ENCODE measurements at places on chromosomes 16 and 17. TPM values are rescaled to one million over a fixed set of nuclear protein-coding genes. Genes with fewer than 3 reads are reported as not detected.

GRCh38 chr17:70955441-70955840 is 786.1 kb downstream of the KCNJ2 start:
- no peak for DNase-seq

The NEK8 gene
- total RNA-seq: 2.6 TPM

The TACO1 gene
- total RNA-seq: 26.7 TPM

The ALOX12B gene
- not detected for total RNA-seq

The NPIPB5 gene
- 5.8 TPM for total RNA-seq

- DNase-seq: no peak
Measured at GRCh38 chr16:12498077-12498476, 305.6 kb downstream of the CPPED1 start.

- peak; percentile 78 for DNase-seq
Measured at GRCh38 chr17:60392845-60393702, 1.1 kb upstream of the USP32 start.

The NHERF2 gene
- total RNA-seq: 175 TPM

DNA sequence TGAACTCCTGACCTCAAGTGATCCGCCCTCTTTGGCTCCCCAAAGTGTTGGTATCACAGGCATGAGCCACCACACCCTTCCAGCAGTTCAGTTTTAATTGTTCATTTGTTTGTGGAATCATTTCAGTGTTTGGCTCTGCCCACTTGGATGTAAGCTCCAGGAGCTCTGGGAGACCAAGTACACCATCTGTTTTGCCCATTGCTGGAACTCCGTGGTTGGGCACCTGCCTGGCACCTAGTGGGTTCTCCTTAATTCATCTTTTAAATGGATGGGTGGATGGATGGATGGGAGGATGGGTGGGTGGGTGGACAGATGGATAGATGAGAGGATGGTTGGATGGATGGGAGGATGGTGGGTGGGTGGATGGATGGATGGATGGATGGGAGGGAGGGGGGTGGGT is 953 bp upstream of the NECAB2 start:
- DNase-seq: no peak

- DNase-seq: no peak
Measured at GRCh38 chr16:54672500-54672899, 258.2 kb upstream of the IRX5 start.

GRCh38 chr16:85005285-85006069 is 5.9 kb downstream of the ZDHHC7 start:
- DNase-seq: peak; percentile 93

GRCh38 chr16:3401719-3402397 is 843 bp downstream of the ZNF174 start:
- DNase-seq: peak; percentile 19

GRCh38 chr17:46877466-46877865 is 26.1 kb downstream of the WNT9B start:
- DNase-seq: no peak

The DLX3 gene
- 0.15 TPM for total RNA-seq

GRCh38 chr17:67942810-67943209 is 53.5 kb downstream of the C17orf58 start:
- peak; percentile 16 for DNase-seq
